CD8-positive, alpha-beta memory T cell (primary cell): ENCODE measurements at places on chromosomes 5 and 9. TPM values are rescaled to one million over a fixed set of nuclear protein-coding genes. Genes with fewer than 3 reads are reported as not detected.

DNA sequence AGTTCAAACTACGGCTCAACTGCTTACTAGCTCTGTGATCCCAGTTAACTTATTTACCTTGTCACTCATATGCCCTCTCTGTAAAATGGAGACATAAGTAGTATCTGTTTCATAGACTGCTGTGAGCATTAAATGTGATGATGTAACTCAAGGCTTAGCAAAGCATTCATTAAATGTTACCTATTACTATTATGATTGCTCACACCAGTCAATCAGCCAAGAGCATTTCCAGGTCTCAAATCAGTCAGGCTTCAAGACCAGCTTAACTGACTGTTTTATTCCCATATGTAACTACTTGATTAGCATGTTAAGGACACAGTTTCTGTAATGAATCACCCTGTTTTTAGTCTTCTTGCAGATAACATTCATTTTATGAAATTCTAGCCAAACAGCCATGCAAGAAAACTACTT lies 413.3 kb downstream of the MLLT3 start:
- no peak for DNase-seq

GRCh38 chr5:178993955-178994579 lies 1.1 kb downstream of the GRM6 start:
- DNase-seq: no peak

- no peak for DNase-seq
Observed at GRCh38 chr9:98781588-98782383, 14.6 kb downstream of the ANKS6 start.

- DNase-seq: no peak
Observed at GRCh38 chr9:97517331-97518089, 16.0 kb downstream of the TMOD1 start.

The CTSL gene
- total RNA-seq: 8.8 TPM

- DNase-seq: peak; percentile 79
Observed at GRCh38 chr9:136631038-136632000, 31.4 kb upstream of the EGFL7 start.

DNA sequence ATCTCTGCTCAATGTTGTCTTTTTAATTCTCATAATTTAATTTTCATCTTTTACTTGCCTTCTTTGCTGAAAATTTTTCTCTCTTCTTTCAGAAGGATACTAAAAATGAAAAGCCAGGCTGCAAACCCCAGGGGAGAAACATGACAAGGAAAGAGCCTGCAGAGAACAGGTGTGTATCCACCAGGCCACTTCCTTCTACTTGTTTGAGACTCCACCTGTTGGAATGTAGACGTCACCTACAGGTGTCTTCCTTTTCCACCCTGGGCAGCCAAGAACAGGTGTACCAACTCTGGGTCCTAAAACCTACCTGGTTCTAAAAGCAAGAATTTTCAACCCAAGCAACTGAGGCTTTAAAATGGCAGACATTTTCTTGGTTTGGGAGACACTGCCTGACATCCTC lies 166.8 kb downstream of the ATP10B start:
- no peak for DNase-seq

GRCh38 chr9:113708821-113709713 lies 167.0 kb upstream of the ZNF618 start:
- no peak for DNase-seq

GRCh38 chr9:131668439-131669268 lies 71.2 kb downstream of the RAPGEF1 start:
- peak; percentile 77 for DNase-seq

DNA sequence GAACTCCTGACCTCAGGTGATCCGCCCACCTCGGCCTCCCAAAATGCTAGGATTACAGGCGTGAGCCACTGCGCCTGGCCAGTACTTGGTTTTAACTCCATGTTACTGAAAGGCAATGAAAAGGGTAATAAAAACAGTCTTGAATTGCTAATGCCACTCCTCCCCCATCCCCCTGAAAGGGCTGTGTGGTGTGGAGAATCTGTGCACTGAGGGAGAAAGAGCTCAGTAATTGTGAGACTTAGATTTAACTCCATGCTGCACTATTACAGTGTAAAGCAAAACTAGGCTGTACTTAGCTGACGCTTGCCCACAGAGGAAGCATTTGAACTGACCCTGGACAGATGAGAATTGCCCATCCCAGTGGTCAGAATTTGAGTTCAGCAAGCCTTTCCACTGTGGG lies 1662.4 kb upstream of the ACO1 start:
- no peak for DNase-seq

DNA sequence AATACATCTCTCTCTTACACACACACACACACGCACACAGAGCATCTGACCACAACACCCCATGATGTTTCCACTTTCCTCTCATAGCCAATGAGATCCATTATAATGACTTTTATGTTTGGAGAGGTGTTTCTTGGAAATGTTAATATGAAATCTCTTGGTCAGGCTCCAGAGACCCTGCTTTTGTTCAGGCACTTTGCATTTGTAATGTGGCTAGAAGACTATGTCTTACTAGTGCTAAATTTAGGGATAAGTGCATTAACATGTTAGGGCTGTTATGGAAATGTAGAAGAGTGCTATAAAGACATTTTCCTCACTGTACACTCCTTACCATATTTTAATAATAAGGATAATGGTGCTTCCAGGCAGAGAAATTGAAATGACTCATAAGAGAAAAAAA lies 3.8 kb downstream of the CDH9 start:
- no peak for DNase-seq

- DNase-seq: no peak
Observed at GRCh38 chr5:11277323-11277722, 516.3 kb upstream of the DAP start.

DNA sequence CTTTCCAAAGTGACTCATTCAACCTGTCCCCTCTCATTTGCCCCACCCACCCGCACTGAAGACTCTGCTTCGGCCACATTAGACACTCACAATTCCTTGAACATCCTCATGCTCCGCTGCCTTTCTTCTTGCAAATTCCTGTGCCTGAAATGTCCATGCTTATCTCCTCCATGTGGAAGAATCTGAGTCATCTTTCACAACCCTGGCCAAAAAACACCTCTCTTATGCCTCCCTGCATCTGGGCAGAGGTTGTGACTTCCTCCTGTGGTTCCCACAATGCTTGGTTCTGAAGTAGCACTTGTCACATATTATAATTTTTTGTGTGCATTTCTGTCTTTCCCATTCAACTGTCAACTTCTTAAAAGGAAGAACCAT lies 238.6 kb downstream of the ENC1 start:
- no peak for DNase-seq

DNA sequence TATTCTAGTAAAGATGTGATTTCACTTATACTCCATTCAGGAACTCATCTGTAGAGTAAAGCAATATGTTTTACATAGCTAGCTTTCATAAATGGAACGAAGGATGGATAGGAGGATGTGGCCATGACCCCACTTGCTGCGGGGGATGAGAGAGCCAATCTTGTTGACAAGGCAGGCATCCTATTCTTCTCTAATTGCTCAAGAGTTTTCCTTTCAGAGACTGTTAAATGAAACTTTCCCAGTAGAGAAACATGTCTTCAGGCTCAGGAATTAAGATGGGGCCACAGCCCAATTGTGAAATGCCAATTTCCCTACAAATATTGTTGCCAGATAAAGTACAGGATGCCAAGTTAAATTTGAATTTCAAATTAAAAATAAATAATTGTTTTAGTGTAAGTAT lies 196.2 kb upstream of the TUT7 start:
- no peak for DNase-seq

The NOTCH1 gene
- total RNA-seq: 79.5 TPM

GRCh38 chr9:31078175-31078574 lies 1306.3 kb upstream of the ACO1 start:
- no peak for DNase-seq

DNA sequence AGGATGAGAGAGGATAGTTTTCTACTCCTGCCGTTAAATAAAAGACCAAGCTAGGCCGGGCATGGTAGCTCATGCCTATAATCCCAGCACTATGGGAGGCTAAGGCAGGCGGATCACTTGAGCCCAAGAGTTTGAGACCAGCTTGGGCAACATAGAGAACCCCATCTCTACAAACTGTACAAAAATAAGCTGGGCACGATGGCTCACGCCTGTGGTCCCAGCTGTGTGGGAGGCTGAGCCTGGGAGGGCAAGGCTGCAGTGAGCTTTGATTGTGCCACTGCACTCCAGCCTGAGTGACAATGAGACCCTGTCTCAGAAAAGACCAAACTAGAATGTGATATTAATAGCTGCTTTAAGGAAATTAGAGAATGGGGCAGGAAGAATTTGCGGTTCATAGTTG lies 158.4 kb downstream of the NIPBL start:
- DNase-seq: no peak

GRCh38 chr9:86185872-86186271 lies 73.6 kb downstream of the C9orf153 start:
- no peak for DNase-seq

The ANKRD18B gene
- total RNA-seq: not detected

GRCh38 chr9:129442803-129443511 lies 177.9 kb downstream of the C9orf50 start:
- DNase-seq: no peak

- no peak for DNase-seq
Observed at GRCh38 chr9:70220216-70220615, 38.6 kb upstream of the SMC5 start.

DNA sequence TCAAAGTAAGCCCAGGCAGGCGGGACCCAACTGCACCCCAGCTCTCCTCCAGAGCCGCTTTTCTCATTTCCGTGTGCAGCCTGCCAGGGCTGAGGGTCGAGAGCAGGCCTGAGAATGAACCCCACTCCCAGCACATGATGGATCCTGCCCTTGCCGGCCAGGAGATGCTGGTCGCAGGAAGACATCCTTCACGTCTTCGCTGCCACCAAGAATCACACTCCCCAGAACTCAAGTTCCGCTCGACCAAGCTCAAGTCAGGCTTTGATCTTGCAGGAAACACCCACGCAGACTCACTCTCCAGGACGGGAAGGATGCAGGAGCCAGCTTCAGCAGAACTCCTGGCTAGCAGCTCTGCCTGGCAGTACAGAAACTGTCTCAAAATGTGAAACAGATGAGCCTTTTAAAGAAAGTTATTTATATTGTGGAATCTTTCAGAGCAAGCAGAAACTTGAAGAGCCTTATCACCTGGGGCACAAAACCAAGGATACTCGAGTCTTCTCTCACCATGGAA lies 102.4 kb downstream of the ROR2 start:
- no peak for DNase-seq

GRCh38 chr5:168793841-168794837 lies 215.0 kb upstream of the PANK3 start:
- DNase-seq: no peak

The FLT4 gene
- total RNA-seq: 8.2 TPM

The KCNIP1 gene
- total RNA-seq: not detected

GRCh38 chr9:100029251-100029650 lies 69.5 kb downstream of the ERP44 start:
- no peak for DNase-seq

DNA sequence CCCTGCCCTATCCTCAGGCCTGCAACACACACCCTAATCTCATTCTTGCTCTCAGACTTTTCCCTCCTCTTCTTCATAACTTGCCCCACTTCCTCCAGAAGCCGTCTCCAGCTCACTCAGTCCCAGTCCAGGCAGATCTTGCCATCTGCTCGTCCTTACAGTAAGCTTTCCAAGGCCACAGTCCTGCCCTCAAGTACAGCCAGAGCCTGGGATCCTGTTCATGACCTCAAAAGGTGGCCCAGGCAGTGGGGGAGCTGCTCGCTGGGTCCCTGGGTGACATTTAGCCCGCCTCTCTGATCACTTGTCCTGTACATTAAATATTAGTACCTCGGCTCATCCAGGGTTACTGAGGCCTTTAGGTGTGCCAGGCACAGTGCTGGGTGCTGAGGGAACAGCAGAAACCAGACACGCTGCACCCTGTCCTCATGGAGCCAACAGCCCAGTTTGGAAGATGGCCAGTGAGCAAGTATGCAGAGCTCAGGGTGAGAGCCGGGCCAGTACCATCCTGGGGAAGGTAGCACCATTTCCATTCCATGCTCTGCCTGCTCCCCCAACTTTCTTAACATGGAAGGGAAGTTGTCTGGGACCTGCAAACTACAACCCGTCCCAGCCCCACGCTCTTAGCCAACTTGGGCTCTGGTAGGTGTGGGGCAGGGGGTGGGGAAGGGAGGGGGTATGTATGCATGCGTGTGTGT lies 100.4 kb downstream of the C5orf15 start:
- DNase-seq: no peak

The CHD1 gene
- 70.8 TPM for total RNA-seq
